ENCODE measurements at places on chromosomes 2 and 18. TPM values are rescaled to one million over a fixed set of nuclear protein-coding genes. Genes with fewer than 3 reads are reported as not detected.

The CDK15 gene
- not detected for total RNA-seq

The MTIF2 gene
- total RNA-seq, result 60.7 TPM

The ADCYAP1 gene
- not detected for total RNA-seq

The ASPRV1 gene
- total RNA-seq, result 0.23 TPM

The ANKRD29 gene
- 2.4 TPM for total RNA-seq

The FAM161A gene
- 2.3 TPM for total RNA-seq

The CFC1 gene
- total RNA-seq, result not detected

The CCDC148 gene
- total RNA-seq, result 0.51 TPM

DNA sequence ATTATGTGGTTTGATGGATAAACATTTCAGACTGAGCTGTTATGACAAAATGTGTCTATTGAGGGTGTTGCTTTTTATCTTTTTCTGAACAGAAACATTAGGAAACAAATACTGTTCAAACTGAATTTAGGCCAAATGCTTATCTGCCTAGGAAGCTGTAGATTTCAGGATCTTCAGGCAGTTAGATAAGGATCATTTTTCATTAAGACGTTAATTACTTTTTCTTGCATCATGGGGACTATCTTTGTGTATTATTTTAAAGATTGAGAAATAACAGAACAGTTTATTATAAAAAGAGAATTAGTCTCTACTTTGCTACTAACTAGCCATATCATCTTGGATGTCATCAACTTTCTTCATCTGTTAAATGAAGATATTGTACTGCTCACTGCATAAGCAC lies 107.5 kb downstream of the TTC27 start:
- no peak for DNase-seq

GRCh38 chr2:65450393-65450792 lies 18.0 kb upstream of the SPRED2 start:
- no peak for DNase-seq

GRCh38 chr2:134137182-134137611 lies 116.7 kb upstream of the MGAT5 start:
- peak; percentile 81 for DNase-seq

GRCh38 chr2:218786133-218786532 lies 4.2 kb downstream of the CYP27A1 start:
- DNase-seq, result no peak

GRCh38 chr2:239881561-239882320 lies 143.4 kb downstream of the NDUFA10 start:
- no peak for DNase-seq

DNA sequence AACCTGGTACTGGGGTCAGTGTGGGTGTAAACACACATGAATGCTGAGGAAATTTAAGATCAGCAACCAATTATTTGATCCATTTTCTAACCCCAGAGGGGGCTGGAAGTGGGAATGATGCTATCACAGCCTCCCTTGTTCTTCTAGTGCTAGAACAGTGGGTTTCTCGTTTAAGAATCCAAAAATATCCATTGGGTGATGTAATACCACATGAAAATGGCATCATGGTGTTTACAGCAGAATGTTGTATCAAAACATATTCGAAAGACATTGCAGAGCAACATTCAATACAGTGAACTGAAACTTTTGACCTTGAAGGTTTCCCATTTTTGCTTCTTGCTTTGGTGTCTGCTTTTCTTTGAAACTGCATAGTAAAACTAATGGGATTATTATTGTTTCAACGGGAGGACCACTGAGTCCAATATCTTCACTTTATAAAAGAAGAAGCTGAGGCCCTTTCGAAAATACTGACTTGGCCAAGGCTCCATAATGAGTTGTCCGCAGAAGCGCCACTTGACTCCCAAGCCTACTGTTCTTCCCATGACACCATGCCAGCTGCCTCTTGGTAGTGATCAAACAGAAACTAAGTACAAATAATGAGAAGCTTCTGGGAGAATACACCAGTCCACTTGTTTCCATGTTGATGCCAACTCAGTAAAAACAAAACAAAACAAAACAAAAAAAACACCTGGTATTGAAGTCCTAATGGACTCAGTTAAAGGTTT lies 106.1 kb downstream of the COLEC12 start:
- DNase-seq, result no peak

- no peak for DNase-seq
These were observed 16.9 kb upstream of the KCNG3 start for GRCh38 chr2:42510608-42511243.

- no peak for DNase-seq
These were observed 897.2 kb upstream of the CDH2 start for GRCh38 chr18:29074147-29074546.

DNA sequence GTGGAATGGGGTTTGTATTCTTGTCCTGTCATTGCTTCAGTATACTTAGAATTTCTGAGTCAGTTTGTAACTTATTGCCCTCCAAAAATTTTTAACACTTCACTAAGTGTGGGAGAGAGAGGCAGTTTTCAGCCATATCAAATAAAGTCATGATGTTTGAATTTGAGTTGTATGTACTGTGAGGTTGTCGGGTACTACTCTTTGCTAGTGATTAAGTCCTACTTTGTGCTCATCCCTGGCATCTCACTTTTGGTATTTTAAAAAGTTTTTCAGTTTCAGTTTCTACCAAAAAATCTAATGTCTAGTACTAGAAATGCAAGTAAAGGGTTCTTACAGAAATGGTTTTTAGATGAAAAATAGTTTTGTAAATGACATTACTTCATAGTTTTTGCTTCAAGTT lies 40.7 kb downstream of the EIF5B start:
- no peak for DNase-seq

DNA sequence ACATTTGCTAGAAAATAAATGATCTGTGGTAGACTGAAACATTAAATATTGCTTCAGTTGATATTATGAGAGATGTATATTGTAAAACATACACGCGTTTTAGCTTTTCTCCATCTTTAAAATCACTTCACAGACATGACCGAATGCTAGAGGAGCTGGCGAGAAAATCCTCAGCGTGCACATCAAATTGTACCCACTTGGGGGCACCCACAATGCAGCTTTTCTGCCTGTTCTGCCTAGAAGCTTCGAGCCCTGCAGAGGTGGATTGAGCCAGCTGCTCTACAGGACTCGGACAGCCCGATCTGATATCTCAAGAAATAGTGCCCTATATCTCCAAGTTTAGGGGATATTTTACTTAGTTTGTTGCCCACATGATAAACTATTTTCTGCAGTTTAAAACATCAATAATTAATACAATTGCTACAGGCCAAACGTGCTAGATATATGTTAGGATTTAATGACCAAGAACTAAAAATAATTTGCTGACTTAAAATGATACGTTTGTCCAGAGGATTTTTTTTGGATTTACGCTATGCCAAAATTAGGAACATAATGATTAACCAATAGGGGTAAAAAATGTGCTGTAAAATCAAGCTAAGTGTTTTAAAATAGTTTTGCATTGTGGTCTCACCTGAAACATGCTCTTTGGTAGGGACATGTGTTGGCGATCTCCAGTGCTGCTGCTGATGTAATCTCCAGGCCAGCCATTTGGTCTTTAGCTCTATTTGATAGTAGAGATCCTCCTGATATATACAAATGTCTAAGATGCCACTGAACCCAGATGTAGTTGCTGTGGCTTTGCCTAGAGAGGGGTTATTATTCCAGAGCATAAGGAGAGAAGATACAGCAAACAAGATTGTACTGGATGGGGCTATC lies 22.3 kb upstream of the ATP5MC3 start:
- DNase-seq, result peak; percentile 75

DNA sequence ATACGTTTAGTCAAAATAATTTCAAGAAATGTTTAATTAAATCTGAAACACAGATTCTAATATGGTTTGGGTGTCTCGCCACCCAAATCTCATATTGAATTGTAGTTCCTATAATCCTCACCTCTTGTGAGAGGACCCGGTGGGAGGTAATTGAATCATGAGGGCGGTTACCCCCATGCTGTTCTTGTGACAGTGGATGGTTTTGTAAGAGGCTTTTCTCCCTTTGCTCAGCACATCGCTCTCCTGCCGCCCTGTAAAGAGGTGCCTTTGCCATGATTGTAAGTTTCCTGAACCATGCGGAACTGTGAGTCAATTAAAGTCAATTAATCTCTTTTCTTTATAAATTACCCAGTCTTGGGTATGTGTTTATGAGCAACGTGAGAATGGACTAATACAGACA lies 1045.1 kb upstream of the POU3F3 start:
- no peak for DNase-seq

DNA sequence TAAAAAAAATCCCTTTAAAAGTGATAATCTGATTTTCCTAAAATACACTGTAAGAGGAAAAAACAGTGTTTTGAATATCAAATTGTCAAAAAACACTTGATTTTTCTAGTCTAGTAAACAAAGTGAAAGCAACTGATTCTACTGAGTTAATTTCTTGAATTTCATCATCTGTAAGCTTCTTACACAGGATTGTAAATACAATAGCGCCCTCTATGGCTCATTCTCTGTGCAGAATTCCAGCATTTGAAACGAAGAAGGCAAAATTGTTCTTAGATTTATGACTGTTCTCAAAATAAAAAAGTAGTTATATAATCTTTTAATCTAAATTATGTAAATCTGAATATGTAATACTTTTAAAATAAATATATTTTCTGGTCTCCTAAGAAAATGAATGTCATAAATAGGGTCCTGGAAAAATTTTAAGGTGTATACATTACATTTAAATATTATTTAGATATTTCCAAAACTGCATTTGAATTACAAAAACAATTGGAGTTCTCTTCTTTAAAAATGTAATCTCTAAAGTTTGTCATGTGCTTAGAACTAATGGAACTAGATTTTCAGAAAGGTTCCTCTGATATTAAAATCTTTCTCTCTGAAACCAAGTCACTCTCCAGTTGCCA lies 176.9 kb upstream of the MC4R start:
- DNase-seq, result peak; percentile 53

DNA sequence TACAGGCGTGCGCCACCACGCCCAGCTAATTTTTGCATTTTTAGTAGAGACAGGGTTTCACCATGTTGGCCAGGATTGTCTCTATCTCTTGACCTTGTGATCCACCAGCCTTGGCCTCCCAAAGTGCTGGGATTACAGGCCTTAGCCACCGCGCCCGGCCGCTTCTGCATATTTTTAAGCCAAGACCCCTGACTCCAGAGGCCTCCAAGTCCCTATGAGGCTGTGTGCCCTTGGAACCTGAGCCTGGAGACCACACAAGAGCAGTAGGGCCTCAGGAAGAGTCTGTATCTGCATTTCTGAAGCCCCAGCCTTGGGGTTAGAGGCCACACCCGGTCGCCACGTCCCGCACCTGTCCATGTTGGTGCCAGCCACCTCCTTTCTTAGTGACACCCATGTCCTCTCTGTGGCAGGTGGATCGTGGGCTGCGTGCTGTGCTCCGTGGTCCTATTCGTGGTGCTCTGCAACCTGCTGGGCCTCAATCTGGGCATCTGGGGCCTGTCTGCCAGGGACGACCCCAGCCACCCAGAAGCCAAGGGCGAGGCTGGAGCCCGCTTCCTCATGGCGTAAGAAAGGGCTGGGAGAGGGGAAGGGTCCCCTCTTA lies 5.3 kb downstream of the PROM2 start:
- no peak for DNase-seq

DNA sequence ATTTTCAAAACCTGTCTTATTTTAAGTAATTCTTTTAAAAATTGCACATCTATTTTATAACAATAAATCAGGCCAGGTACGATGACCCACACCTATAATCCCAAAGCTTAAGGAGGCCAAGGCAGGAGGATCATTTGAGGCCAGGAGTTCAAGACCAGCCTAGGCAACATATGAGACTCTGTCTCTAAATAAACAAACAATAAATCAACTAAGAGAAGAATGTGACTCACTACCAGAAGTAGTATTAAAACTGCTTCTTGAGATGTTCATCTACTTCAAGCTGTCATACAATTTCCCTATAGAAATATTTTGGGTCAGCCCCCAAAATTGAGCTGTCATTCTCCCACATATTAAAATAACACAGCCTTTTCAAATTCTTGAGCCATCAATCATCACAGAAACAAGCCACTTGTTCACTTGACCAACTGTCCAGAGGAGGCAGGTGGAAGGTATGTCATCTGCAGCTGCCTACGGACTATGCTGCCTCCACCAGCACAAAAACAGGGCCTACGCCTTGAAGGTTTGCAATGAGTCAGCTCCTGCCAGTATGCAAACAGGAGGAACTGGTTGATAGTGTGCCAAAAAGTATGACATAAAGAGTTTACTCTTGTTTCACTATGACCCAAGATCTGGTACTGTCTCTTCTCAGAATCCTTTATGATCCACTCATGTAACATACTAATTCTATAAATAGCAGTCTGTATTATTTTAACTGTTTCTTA lies 33.6 kb downstream of the KIDINS220 start:
- DNase-seq, result peak; percentile 93

GRCh38 chr2:44015239-44015638 lies 19.4 kb upstream of the LRPPRC start:
- no peak for DNase-seq
